ENCODE measurements at places on chromosomes 2 and 18.

DNA sequence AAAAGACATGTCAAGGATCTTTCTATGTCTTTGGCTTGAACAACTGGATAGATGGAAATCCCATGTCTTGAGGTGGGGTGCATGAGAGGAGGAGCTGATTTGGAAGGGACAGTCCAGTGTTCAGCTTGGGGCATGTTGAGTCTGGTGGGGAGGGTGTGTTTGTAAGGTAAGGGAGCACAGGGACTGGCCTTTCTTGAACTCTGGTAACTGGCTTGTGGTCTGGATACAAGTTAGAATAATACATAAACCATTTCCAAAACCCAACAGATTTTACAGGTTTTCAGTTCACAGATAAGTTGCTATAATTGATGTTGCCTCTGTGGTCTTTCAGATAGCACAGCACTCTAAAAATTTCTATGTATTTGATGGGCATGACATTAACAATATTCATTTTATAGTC, 24.2 kb downstream of the RHBDD1 start:
- no peaks in the 10 kb centered on the region for H3K36me3 ChIP-seq
- H3K4me3 ChIP-seq = no peak overlapping the region
- H3K4me1 ChIP-seq = no peaks in the 10 kb centered on the region
- no peak overlapping the region for H3K27ac ChIP-seq

DNA sequence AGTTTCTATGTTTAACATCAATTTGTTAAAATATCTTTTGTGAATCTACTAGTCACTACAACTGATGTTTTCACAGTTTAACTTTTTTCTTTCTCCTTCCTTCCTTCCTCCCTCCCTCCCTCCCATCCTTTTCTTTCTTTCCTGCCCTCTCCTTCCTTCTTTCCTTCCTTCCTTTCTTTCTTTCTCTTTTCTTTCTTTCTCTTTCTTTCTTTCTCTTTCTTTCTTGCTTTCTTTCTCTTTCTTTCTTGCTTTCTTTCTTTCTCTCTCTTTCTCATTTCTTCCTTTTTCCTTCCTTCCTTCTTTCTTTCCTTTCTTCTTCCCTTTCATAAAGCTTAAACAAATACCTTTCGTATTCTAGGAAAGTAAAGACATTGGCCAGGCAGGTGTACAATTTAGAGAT, 2083.0 kb upstream of the CELF4 start:
- no peaks in the 10 kb centered on the region for H3K4me1 ChIP-seq
- H3K27me3 ChIP-seq = no peaks in the 10 kb centered on the region
- H3K27ac ChIP-seq = no peak overlapping the region
- no peaks in the 10 kb centered on the region for H3K36me3 ChIP-seq
- DNase-seq = no peak
- no peak overlapping the region for H3K4me3 ChIP-seq

DNA sequence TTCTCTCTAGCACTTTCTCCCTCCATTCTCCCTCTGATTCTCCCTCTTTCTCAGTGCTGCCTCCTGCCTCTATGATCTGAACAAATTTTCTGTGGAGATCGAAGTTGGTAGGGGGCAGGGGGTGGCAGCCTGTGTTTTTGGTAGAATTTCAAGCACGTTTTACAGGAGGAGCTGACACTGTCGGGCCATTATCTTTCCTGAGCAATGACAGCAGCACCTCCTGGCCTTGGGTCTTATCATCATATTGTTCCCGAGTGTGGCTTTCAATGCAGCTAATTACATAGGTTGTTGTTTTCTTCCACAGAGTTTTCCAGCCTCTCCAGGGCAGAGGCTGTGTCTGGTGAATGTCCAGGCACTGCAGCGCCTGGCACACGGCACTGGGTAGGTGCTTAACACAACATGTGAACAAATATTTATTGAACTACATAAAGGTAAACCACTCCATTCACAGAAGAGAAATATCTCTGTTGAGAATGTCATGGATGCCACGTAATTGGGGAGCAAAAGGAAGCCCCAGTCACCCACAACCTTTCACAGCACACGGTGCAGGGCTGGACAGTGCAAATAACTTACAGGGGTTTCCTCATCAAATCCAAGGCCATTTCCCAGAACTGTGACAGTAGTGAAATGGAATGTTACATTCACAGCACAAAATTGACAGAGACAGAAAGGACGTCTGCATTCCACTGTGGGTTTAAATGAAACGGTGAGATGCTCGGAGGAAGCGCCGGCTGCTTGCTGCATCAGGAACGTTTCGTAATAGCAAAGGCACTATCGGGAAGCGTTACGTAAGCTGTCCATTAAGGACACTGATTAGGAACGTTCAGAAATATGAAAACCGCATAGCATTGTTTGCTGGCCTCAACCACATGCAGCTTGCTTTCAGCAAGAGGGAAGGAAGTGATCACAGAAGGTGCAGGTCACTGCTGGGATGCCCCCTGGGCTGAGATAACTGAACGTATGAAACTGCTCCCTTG, 6.5 kb upstream of the KCNG2 start:
- no peak overlapping the region for H3K4me3 ChIP-seq
- H3K4me1 ChIP-seq = no peaks in the 10 kb centered on the region
- no peaks in the 10 kb centered on the region for H3K36me3 ChIP-seq
- peak overlapping the region; percentile 28 for H3K27ac ChIP-seq

DNA sequence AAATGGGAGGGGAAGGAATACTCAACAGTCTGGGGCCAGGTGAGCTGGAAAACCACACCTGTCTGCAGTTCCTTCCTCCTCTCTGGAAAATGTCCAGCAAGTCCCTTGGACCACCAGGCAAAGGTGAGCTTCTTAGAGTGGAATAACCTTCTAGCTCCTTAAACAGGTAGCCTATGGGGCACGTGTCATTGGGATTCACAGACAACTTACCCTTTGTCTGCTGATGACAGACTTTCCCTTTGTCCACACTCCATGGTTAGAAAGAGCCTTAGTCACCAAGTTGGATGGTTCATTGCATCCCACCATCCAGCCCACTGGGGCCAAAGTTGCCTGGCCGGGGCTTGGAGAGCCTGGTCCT, 98.0 kb upstream of the ITGA6 start:
- no peaks in the 10 kb centered on the region for H3K4me1 ChIP-seq
- H3K27ac ChIP-seq = no peak overlapping the region
- no peak overlapping the region for H3K4me3 ChIP-seq
- H3K27me3 ChIP-seq = no peaks in the 10 kb centered on the region
- no peaks in the 10 kb centered on the region for H3K36me3 ChIP-seq
- DNase-seq = no peak

- no peaks in the 10 kb centered on the region for H3K4me1 ChIP-seq
- DNase-seq = no peak
- H3K4me3 ChIP-seq = no peak overlapping the region
These were observed 8.7 kb upstream of the ERMN start for GRCh38 chr2:157334335-157334734.

DNA sequence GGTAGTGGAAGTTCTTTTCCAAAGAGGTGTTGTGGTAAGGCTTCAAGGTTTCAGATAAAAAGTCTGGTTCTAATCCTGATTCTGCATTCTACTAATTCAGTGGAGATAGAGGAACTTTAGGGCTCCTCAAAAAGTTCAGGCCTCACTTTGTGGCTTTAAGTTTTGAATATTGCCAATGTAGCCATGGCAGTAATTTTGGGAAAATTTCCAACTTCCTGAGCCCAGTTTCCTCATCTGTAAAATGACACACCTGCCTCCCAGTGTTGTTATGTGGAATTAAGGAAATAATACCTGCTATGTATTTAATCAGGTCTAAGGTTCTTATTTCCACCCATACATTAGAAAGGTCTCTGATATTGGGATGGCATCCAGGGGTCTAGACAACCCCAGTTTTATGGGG, 147.6 kb upstream of the ITGA6 start:
- no peak overlapping the region for H3K27ac ChIP-seq
- DNase-seq = no peak
- no peaks in the 10 kb centered on the region for H3K36me3 ChIP-seq
- peaks cover 4% of the 10 kb centered on the region for H3K4me1 ChIP-seq
- H3K4me3 ChIP-seq = no peak overlapping the region

DNA sequence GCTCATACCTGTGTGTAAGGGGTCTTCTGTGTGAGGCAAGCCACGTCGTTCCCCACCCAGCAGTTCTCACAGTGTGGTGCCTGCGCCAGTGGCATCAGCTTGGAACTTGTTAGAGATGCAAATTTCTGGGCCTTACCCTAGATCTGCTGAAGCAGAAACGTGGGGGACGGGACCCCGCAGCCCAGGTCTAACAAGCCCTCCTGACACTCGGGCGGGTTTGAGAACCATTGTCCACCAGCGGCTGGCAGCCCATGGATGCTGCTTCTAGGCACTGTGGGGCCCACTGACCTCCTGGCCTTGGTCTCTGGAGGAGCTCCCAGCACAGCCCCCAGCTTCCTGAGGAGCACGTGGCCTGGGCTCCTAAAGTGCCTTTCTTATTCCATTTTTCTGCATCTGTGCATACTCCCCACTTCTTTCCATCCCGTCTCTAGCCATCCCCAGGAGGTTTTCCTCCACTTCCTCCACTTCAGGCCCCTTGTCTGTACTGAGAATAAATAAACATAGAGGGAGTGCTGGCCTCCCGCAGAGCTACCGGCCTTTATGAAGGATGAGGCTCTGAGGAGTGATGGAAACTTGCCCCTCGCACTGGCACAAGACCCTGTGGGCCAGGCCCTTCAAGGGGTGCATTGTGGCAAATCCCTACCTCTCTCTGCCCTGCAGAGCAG, 94.3 kb downstream of the GALR1 start:
- H3K4me1 ChIP-seq = no peaks in the 10 kb centered on the region
- DNase-seq = no peak
- H3K27me3 ChIP-seq = no peaks in the 10 kb centered on the region
- no peaks in the 10 kb centered on the region for H3K36me3 ChIP-seq

- no peaks in the 10 kb centered on the region for H3K27me3 ChIP-seq
- H3K4me1 ChIP-seq = peaks cover 10% of the 10 kb centered on the region
- no peaks in the 10 kb centered on the region for H3K36me3 ChIP-seq
- no peak overlapping the region for H3K4me3 ChIP-seq
- no peak for DNase-seq
- H3K27ac ChIP-seq = no peak overlapping the region
These were observed 18.9 kb downstream of the HPCAL1 start for GRCh38 chr2:10321622-10322021.

DNA sequence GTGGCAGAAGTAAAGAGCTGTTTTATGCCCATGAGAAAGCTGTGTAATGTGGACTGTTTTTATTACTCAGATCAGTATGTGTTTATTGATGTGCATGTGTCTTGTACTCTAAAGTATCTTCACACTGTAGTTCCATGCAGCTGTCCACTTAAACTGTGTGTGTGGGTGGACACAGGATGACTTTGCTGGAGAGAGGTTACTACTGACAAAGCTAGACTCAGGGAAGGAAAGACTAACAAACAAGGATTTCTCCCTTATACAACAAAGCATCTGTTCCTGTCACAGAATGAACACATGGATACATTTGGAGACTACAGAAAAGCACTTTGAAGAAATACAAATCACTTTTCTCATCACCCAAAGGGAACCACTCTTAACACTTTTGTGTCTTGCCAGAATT, 10.0 kb downstream of the FHOD3 start:
- no peaks in the 10 kb centered on the region for H3K4me1 ChIP-seq
- H3K36me3 ChIP-seq = no peaks in the 10 kb centered on the region
- H3K27ac ChIP-seq = no peak overlapping the region
- H3K4me3 ChIP-seq = no peak overlapping the region
- no peak for DNase-seq

DNA sequence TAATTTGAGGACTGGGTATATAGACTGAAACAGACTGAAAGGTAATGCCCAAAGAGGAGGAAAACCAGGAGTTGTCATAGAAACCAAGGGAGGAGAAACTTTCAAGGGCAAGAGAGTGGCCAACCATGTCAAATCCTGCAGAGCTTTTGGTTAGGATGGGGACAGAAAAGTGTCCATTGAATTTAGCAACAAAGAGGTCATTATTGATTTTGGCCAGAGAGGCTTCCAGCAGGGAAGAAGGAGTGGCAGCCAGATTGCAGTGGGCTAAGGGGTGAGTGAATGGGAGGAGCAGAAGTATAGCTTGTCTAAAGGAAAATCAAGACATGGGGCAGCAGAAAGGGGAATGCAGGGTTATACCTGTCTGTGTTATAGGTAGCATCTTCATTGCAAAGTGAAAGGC, 194.0 kb downstream of the CAMKMT start:
- no peaks in the 10 kb centered on the region for H3K27me3 ChIP-seq
- no peak for DNase-seq
- H3K27ac ChIP-seq = no peak overlapping the region
- H3K4me1 ChIP-seq = no peaks in the 10 kb centered on the region

- H3K36me3 ChIP-seq = no peaks in the 10 kb centered on the region
- no peak overlapping the region for H3K27ac ChIP-seq
- no peak overlapping the region for H3K4me3 ChIP-seq
- no peaks in the 10 kb centered on the region for H3K27me3 ChIP-seq
- DNase-seq = no peak
- no peaks in the 10 kb centered on the region for H3K4me1 ChIP-seq
These were observed 640.2 kb upstream of the SLC39A10 start for GRCh38 chr2:195016841-195017240.

GRCh38 chr2:201132518-201132917, 16.6 kb downstream of the CFLAR start:
- no peak overlapping the region for H3K4me3 ChIP-seq
- H3K27me3 ChIP-seq = no peaks in the 10 kb centered on the region
- no peak for DNase-seq
- no peaks in the 10 kb centered on the region for H3K36me3 ChIP-seq
- H3K4me1 ChIP-seq = peaks cover 14% of the 10 kb centered on the region

GRCh38 chr18:48106976-48107781, 176.7 kb upstream of the SMAD2 start:
- H3K27ac ChIP-seq = no peak overlapping the region
- H3K36me3 ChIP-seq = no peaks in the 10 kb centered on the region
- no peaks in the 10 kb centered on the region for H3K4me1 ChIP-seq

GRCh38 chr2:28898048-28898447, 3.6 kb downstream of the WDR43 start:
- H3K4me1 ChIP-seq = peaks cover 17% of the 10 kb centered on the region
- no peaks in the 10 kb centered on the region for H3K27me3 ChIP-seq
- H3K27ac ChIP-seq = no peak overlapping the region
- DNase-seq = no peak

DNA sequence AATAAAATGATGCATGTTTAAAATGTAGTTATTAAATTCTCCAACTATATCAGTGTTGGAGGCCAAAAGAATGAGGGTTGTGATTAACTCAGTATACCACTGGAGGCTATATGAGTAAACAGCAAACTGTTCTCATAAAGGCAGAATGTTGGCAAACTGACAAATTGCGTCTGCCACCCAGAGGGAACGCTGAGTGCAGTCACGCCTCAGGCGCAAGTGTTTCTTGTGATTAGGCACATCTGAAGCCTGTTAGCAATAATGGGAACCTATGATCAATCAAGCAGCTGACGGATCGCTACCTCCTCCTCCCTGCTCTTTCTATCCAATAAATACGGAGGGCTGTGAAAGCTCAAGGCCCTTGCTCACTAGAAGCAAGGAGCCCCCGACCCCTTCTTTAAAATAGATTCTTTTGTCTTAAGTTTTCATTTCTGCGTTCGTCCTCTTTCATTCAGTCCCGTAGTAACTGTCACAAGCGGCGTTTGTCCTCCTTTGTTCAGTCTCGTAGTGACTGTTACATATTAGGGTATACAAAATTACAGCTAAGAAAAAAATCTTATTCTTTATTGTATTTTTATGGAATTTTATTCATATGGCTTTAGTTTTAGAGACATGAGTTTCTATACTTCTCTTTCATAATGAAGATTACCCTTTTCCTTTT, 16.3 kb upstream of the RMND5A start:
- peaks cover 4% of the 10 kb centered on the region for H3K4me1 ChIP-seq
- H3K36me3 ChIP-seq = no peaks in the 10 kb centered on the region
- H3K27ac ChIP-seq = peak overlapping the region; percentile 90
- DNase-seq = peak; percentile 21
- H3K27me3 ChIP-seq = no peaks in the 10 kb centered on the region
- H3K4me3 ChIP-seq = no peak overlapping the region
